ENCODE measurements at places on chromosomes 1 and 21. TPM values are rescaled to one million over a fixed set of nuclear protein-coding genes. Genes with fewer than 3 reads are reported as not detected.

MYOC gene
- total RNA-seq = not detected

LRRC39 gene
- total RNA-seq = 0.87 TPM

UBE2U gene
- total RNA-seq = not detected

MARCKSL1 gene
- 258 TPM for total RNA-seq

PLPPR4 gene
- 0.46 TPM for total RNA-seq

CD1D gene
- total RNA-seq = 0.77 TPM

CCDC17 gene
- 1.5 TPM for total RNA-seq

HSF2BP gene
- total RNA-seq = 1.1 TPM

FCGR3A gene
- total RNA-seq = not detected

RSPO1 gene
- total RNA-seq = 0.93 TPM

CSF3R gene
- 0.56 TPM for total RNA-seq

GBP7 gene
- not detected for total RNA-seq

RAB4A gene
- total RNA-seq = 48.3 TPM

CTSE gene
- not detected for total RNA-seq

PROX1 gene
- total RNA-seq = 1.3 TPM

AMY2B gene
- 10.0 TPM for total RNA-seq

NBPF4 gene
- not detected for total RNA-seq

OLFML2B gene
- total RNA-seq = 1.3 TPM

IGFN1 gene
- 0.15 TPM for total RNA-seq

AVPR1B gene
- not detected for total RNA-seq

OR2T33 gene
- total RNA-seq = not detected

GPX7 gene
- 21.9 TPM for total RNA-seq

DDX20 gene
- 31.9 TPM for total RNA-seq

DRAXIN gene
- 27.1 TPM for total RNA-seq

UTS2 gene
- not detected for total RNA-seq

SLC2A5 gene
- total RNA-seq = not detected

RAB7B gene
- 0.22 TPM for total RNA-seq

EPHA8 gene
- 0.46 TPM for total RNA-seq

CFAP141 gene
- not detected for total RNA-seq

KRTAP21-2 gene
- total RNA-seq = not detected

TLCD4 gene
- 3.2 TPM for total RNA-seq

CD5L gene
- total RNA-seq = not detected

KANK4 gene
- total RNA-seq = not detected

KCNT2 gene
- total RNA-seq = 29.8 TPM

CYP4A22 gene
- not detected for total RNA-seq

All from neural progenitor cell (in vitro differentiated cells).